Activated T-helper 1 cell treated with anti-CD3 and anti-CD28 coated beads, Interleukin-2, amount 50 U/mL, for 16 hours (primary cell): ENCODE measurements at places on chromosomes 12 and 14.

GRCh38 chr14:96160913-96161310 is 43.7 kb upstream of the BDKRB2 start:
- DNase-seq, result no peak

DNA sequence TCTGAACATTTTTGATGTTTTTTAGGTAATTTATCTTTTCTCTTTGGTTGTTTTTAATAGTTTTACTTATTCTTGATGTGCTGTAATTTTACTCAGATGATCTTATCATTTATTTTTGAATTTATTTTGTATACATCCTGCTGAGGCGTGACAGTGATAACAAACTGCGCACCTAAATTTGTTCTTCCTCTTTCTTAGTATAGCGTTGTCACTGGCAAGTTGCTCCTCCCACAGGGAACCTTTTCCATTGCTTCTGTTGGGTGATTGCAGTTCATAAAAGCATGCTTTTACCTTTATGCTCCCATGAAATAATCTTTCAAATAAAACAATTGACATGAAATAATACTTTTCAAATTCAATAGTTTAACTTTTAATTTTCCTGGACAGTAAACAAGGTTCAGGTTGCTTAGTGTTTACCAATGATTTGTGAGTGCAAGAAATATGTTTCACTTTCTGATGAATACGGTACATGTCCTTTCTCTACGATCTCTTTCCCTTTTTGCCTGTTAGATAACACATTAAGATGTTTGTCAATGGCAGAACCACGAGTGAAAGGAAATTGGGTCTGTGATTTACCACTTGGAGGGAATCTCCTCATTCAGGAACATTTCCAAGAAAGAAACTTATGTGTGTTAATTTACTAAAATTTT is 223.3 kb downstream of the CCDC91 start:
- DNase-seq, result no peak

- DNase-seq, result no peak
Measured at GRCh38 chr12:68377881-68378280, 45.7 kb upstream of the MDM1 start.

- no peak for DNase-seq
Measured at GRCh38 chr14:104254735-104255400, 116.5 kb downstream of the KIF26A start.

GRCh38 chr12:12700254-12700653 is 4.3 kb upstream of the GPR19 start:
- DNase-seq, result no peak

DNA sequence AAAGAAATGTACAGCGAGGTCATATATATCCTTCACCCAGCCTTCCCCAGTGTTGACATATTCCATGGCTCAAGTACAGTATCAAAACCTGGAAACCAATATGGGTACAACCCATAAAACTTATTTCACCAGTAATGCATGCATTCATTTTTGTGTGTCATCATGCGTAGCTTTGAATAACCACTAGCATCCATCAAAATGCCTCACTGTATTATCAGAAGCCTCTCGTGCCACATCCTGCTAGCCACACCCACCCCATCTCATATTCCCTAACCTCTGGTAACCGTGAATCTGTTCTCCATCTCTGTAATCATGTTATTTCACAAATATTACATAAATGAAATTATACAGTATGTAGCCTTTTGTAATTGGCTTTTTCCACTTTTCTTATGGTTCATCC is 314.3 kb downstream of the RAD51B start:
- DNase-seq, result no peak
